ENCODE measurements at places on chromosomes 11 and 22. TPM values are rescaled to one million over a fixed set of nuclear protein-coding genes. Genes with fewer than 3 reads are reported as not detected.
A peak's percentile ranks its signal among the peaks of the same experiment; 100 is the strongest.

DNA sequence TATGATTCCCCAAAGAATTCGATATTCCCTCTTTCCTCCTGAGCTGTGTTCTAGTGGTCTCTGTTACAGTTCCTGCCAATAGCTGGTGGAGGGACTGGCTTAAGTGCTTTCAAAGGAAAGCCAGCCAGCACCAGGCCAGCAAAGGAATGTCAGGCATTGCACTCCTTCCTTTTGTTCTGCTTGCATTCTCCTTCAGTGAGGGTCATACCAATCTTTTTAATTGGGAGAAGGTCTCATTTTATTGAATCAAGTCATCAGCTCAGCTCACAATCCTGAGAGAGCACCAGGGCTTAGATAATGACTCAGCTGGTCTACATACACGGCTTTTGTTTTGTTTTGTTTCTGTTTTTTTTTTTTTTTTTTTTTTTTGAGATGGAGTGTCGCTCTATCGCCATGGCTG is 222.9 kb downstream of the NAV2 start:
- peak; percentile 71 for DNase-seq

The CRYBA4 gene
- 0.52 TPM for total RNA-seq

DNA sequence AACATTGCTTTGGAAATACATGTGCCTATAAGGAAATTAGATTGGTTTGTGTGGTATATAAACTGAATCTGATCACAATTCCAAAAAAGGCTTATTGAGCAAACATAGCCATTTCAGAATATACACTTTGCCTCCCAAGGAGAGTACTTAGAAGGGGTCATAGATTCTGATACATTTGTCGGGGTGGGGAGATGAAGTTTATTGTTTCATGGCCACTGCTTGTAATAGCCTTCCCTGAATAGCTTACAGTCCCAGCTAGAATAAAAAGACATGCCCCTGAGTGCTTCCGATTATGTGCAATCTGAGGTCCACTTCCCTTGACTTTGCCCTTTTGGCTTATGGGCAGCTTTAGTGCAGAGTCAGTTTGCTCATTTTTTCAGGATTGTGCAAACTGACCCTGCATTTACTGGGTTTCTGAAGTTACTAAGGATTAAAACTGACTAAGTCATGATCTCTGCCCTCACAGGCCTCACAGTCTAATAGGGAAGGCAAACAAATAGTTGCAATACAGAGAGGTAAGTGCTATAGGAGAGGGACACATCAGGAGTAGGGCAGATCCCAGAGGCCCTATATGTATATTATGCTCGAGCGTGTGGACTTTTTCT is 184.2 kb downstream of the BLID start:
- no peak for DNase-seq

DNA sequence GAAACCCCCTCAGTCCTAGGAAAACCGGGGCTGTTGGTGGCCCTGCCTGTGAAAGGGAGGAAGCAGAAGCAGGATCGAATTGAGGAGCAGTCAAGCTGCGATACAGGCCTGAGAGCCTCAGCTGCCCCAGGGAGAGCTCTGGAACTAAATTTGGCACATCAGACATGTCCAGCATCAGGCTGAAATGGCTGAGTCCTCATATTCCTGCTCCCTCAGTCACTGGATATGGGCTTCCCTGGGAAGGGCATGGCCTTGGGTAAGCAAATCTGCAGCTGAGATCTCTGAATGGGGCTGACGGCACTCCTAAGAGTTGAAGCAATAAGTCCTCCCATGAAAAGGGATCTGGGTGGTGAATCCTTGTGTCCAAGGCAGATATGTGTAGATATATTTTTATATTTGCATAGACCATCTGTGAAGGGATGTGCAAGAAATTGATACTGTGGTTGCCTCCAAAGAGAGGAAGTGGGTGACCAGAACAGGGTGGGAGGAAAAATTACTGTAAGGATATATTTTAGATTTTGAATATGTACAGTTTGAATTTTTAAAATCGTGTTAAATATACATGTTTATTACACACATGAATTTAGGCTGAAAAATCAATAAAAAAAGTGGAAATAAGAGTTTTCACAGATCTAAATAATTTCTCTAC is 45.5 kb downstream of the APIP start:
- DNase-seq = no peak

DNA sequence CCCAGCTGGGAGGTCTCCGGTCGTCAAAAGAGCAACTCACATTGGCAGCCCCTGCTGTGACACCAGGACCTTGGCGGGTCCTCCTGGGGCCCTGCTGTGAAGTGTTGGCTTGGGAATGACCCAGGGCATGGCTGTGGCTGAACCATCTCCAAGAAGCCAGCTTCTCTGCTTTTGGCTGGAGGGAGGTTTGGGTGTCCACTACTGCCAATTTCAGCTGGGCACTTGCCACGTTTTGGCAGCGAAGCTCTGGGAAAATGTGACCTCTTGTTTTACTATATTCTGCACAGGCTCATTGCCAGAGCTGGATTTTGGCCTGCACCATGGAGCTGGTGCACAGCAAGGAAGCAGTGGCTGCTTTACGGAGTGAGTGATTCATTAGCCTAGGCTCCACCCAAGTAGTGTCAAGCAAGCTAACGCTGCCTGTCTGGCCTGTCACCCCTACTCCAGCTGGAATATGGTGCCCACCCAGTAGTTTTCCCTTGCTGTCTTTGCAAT is 24.3 kb upstream of the SMCO4 start:
- no peak for DNase-seq

Data from H9 (cell line).